GM03348 (cell line): ENCODE measurements at places on chromosomes 7 and 10.

DNA sequence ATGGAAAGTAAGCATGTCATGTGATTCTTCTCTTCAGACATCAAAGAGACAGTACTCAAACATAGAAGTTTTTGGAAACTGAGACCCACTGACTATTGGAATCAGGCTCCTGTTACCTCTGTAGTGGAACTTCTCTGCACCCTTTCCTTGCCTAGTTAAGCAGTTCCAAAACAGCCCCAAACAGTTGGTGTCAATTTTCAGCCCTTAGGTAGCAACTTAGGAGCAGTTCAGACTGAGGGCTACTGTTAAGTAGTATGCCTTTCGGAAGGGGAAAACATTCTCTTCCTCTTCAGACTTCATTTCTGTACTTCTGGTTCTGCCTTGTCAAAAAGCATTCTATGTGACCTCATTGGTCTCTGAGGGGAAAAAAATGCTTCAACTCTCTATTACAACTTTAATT, 85.7 kb downstream of the ZNF277 start:
- DNase-seq: no peak

DNA sequence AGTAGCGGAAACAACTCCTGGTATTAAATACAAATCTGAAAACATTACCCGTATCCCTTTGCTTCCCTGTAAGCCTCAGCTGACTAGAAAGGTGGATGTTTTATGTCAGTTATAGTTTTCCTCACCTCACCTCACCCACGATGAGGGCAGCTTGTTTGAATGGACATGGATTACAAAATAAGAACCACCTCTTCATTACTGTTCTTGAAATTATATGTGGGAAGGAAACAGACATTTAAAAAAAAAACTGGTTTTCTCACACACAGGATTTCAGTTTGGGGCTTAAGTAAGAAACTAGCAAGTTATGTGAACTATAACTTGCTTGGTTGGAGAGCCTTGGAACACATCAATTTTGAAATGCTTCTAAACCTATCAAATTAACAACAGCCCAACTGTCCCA, 232.9 kb upstream of the CCDC6 start:
- no peak for DNase-seq

DNA sequence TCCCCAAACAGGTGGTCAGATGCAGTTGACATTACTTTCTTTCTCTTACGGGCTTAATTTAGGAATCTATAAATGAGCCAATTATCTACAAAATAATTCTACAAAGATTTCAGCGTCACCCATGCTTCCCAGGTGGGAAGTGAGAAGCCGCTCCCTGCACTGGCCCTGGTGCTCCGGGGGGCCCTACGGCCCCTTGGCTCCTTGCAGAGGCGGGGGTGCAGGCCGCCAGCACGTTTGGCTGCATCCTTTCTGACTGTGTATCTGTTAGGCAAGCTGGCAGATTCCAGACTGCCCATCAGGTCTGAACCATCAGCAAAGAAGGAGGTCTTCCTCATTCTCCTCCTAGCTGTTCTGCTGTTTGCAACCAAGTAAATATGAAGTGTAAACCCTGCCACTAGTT, 16.3 kb downstream of the VWC2 start:
- DNase-seq: no peak

DNA sequence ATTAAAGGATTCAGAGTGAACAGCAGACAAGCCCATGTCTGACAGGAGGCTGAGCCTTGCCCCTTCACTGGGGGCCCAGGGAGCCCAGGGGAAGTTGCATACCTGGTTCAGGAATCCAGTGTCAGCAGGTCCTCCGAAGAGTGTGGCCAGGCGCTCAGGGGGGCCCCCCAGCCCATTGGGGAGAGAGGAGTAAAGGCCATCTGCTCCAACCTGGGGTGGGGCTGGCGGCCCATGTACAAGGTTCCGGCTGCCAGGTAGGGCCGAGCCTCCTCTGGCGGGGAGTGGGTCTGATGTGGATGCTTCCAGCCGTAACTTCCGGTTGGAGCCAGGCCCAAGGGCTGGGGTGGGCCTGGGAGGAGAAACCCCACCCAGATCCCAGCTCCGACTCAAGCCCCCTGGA, 2.3 kb downstream of the PSD start:
- DNase-seq: no peak

DNA sequence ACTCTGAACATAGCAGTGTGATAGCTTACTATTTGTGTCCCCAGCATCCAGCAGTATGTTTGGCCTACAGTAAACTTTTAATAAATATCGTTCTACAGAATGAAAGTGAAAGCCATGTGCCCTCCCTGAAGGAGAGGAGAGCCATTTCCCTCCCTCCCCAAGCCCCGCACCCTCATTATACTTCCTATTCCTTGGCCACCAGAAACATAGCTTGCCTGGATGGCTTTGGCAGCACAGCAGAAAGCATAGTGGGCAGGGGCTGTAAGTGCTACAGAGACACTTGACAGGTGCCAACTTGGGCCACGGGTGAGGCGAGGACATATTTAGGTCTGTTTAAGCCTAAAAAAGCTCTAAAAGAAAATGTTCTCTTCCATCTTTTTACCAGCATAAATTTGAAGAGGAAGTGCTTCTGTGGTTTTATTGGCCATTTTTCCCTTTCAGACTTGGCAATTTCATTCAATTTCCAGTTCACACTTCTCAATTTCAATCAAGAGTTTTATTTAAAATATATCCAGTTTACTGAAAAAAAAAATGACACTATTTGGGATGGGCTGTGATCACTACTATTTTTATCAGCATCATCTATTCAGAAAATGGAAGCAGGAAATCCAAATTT, 12.7 kb downstream of the HHEX start:
- no peak for DNase-seq

DNA sequence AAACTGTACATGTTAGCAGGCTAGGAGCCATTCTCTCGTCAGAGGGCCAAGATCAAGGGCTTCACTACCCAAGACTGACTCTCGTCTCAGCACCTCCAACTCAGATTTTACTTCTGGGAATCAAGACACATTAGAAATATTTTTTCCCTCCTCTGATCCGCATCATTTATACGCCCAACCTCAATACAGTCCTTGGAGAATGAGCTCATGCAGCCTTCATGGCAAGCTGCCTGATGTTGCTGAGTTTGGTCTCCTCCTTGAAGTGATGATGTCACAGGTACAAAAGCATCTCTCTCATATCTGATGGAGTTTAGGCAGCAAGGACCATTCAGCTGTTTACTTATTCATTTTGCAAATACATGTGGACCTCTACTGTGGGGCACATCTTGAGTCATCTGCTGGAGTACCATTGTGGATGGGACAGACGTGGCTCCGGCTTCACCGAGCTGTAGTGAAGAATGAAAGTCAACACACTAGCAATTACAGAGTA, 114.0 kb downstream of the BMPER start:
- no peak for DNase-seq

- DNase-seq: no peak
Observed at GRCh38 chr10:106973288-106973687, 191.2 kb downstream of the SORCS1 start.

DNA sequence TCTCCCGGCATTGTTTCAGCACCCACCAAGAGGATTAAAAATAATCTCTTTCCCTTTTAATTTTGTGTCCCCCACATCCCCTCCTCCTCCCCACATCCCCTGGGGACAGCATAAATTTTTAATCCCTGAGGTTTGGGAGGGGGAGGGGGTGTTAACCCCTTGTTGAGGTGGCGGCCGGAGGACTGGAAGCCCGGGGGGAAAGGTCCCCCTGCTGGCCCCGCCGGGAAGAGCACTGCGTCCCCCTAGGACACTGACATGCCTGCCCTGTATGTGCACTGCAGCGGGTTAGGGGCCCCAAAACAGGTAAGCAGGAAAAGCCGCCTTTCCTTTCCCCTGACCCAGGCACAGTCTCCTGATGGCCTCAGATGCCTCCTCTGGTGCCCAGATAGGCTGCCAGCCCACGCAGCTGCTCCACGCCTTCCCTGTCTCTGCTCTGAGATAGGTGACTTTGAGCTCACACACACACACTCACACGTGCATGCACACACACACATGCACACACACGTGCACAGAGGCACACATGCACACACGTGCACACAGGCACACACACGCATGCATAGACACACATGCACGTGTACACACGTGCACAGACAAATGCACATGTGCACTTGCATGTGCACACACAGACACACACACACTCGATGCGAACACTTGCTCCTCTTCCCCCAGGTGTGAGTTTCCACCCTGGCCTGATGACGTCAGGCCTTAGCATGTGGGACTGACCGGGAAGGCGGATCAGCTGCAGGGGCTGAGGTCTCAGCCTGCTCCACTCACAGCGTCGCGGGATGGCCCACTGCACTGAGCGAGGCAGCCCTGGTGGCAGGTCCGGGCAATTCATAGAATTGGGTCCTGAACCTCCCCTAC, 12.3 kb downstream of the CNPY1 start:
- DNase-seq: peak; percentile 67

DNA sequence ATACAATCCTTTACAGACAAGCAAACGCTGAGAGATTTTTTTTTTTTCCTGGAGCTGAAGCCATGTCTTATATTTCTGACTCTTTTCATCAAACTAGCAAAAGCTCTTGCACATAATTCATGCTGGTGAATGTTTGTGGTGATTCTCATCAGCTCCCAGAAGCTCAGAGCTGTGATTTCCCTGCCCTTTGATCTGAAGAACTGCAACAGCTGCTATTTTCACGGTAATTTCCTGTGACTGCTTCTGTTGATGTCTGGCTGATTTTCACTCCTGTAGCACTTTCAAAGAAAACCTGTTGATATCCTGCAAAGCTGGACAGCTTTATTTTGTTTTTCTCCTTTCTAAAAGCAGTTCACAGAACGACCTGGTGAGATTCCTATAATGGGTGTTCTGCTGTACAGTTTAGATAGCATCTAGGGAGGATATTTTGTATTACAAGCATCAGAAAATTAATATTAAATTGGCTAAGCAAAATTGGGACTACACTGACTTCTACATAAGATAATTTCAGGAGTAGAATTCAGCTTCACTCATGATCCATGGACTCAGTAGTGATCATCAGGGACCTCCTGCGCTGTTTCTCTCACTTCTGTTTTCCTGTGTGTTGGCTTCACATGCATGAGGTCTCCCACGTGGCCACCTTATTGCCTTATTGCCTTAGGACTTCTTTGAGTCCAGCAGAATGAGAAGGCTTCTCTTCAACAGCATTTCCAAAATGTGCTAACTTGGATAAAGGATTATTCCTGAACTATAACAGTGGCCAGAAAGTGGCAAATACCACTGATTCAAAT, 1111.6 kb upstream of the SORCS1 start:
- DNase-seq: no peak

DNA sequence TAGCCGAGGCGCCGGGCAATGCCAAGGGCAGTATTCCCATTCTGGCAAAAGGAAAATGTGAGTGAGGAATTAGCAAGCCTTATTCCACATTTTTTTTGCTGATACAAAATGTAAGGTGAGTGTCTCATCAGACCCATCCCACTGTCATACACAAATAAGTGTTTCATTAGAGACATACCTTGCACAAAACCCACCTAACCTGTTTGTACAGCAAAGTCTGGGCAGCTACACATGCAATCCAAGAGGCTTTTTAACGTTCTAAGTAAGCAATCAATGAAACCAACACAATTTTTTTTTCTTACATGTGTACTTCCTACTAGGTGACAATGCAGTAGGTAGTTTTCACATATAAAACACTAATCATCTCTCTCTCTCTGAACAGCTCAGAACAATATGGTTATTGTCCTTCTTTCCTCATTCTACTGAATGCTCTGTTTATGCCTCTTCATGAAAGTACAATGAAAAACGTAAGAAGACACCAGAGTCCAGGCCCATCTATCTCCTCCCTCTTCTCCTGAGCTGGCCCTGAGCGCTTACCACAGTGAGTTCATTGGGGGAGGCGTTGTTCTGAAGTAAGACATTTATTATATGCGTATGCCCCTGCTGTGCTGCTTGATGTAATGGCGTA, 217.2 kb downstream of the ANK3 start:
- DNase-seq: no peak

GRCh38 chr7:143458263-143458662, 15.0 kb downstream of the TAS2R60 start:
- peak; percentile 67 for DNase-seq

GRCh38 chr10:100153239-100153825, 32.5 kb downstream of the ERLIN1 start:
- no peak for DNase-seq

- no peak for DNase-seq
Observed at GRCh38 chr7:3336042-3336665, 35.1 kb downstream of the SDK1 start.

GRCh38 chr10:19730907-19731217, 85.4 kb upstream of the PLXDC2 start:
- peak; percentile 8 for DNase-seq

GRCh38 chr10:124194199-124194824, 100.9 kb upstream of the CHST15 start:
- DNase-seq: no peak

DNA sequence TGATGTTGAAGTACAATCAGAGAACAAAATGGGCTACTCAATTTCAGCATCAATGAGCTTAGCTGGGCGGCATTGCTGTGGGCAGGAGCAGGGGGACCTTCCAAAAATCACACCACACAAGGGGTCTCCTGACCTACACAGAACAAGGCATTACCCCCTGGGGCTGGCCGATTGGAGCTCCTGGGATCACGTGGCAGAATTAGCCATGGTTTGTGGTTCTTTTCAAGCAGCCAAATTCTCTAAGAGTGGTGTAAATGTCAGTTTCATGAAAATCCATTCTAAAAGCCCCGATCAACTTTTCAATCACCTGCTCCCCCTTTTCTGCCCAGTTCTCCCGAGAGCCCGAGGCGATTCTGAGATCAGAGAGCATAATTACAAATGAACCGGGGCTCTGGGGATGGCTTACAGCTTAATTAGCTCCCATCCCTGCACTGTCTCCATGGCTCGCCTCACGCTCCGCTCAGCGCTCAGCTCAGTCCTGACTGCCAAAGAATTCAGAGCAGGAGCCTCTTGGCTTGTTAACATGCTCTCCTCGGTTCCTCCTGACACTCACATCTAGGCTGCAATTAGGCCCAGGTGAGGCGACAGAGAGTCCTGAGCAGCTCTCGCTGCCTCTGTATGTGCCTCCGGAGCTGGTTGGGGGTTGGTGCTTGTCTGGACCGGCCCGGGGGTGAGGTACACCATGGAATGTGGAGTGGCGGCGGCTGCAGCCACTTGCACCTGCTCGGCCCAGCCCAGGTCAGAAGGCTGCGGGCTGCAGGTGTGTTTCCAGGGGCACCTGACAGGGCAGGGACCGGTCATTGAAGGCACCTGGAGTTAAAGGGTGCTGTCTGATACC, 111.8 kb downstream of the WDR11 start:
- DNase-seq: no peak

- DNase-seq: no peak
Observed at GRCh38 chr7:90713628-90714027, 117.5 kb downstream of the CDK14 start.

- peak; percentile 82 for DNase-seq
Observed at GRCh38 chr10:113854761-113855588, 514 bp downstream of the NHLRC2 start.

DNA sequence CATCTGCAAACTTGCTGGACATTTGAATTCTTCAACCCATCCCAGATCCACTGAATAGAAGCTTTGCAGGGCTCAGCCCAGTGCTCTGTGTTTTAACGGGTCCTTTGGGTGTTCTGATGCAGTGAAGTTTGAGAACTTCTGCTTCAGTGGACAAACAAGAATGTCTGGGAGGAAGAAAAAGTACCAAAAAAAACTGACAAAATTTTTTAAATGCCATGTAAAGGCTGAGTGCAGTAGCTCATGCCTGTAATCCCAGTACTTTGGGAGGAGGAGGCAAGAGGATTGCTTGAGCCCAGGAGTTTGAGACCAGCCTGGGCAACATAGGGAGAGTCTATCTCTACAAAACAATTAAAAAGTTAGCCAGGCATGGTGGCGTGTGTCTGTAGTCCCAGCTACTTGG, 51.8 kb upstream of the FRMD4A start:
- no peak for DNase-seq
